Hematopoietic multipotent progenitor cell treated with erythropoietin and hydrocortisone succinate and interleukin-3 and kit ligand, for 8 days (in vitro differentiated cells): ENCODE measurements at places on chromosomes 5 and 9.

- no peak for DNase-seq
These were observed 8.4 kb downstream of the EEIG1 start for GRCh38 chr9:127972236-127972871.

DNA sequence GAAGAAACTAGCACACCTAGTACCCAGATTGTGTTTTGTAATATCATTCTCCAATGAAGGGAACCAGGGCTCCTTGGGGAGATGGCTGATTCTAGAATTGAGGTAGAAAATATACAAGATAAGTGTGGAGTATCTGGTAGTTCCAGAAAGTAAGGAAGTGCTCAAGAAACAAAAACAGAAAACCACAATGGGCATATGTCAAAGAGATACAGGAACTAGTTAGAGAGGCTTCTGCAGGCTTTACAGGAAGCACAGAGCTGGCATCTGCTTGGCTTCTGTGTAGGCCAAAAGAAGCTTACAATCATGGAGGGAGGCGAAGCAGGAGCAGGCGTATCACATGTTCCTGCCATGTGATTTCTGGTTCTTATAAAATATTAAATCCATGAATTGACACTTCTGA is 105.7 kb upstream of the TMEM161B start:
- no peak for DNase-seq

DNA sequence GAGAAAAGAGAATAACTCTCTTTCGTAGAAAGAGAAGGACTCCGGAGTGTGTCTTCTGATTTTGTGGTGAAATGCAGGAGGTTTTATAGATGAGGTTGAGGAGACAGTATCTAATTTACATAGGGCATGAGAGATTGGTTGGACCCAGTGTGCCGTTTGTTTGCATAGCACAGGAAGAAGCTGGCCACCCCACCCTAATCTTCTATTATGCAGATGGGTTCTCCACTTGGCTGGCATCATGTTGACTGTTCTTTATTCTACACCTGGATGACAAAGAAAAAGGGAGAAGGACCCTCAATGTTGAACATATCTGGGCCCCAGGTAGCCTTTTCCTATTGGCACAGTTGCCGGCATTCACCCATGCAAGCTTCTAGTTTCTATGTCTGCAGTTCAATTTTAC is 23.2 kb upstream of the MINAR2 start:
- no peak for DNase-seq

GRCh38 chr5:172173564-172174153 is 14.4 kb downstream of the STK10 start:
- peak; percentile 42 for DNase-seq

- no peak for DNase-seq
These were observed 227.5 kb downstream of the CACNA1B start for GRCh38 chr9:138105123-138105415.

- DNase-seq = no peak
These were observed 46.6 kb upstream of the TNC start for GRCh38 chr9:115164511-115164974.

- DNase-seq = peak; percentile 74
These were observed 36.7 kb downstream of the MTREX start for GRCh38 chr5:55344392-55344992.

DNA sequence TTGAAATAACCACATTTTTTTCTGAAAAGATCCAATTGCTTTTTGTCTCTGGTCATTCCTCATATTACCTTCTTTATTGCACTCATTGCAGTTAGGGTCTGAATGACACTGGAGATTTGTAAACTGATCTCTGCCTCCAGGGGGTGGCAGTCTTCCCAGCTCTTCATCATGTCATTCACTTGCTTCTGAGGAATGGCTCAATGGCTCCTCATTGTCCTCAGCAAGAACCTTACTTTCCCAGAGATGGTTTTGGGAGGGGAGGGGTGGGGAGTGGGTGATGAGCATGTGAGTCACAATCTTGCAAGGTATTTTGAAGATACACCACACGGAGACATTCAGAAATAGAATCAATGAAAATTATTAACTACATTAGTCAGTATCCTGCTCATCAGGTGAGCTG is 159.8 kb upstream of the GAS1 start:
- DNase-seq = peak; percentile 2

DNA sequence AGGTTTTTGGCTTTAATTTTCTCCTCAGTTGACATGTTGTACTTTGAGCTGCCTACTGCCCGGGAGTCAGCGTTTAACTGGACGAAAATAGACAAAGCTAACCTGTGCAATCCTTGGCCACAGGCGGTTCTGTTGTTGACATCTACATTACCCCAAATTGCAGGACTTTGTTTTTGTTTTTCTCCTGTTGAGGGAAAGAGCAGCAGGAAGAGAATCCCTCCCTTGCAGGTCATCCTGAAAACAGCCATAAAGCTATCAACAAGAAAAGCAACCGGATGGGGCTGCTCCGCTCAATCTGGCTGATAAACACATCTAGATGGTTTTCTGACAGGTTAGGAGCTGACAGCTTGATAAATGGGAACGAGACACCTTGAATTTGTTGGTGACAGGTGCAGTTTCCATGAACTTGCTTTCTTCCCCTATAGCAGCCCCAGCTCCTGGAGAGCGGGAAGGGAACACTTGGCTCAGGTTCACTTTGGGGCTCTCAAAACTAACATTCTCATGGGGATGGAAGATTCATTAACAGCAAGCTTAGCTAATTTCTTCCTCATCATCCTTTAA is 331.5 kb downstream of the SLIT3 start:
- DNase-seq = no peak

DNA sequence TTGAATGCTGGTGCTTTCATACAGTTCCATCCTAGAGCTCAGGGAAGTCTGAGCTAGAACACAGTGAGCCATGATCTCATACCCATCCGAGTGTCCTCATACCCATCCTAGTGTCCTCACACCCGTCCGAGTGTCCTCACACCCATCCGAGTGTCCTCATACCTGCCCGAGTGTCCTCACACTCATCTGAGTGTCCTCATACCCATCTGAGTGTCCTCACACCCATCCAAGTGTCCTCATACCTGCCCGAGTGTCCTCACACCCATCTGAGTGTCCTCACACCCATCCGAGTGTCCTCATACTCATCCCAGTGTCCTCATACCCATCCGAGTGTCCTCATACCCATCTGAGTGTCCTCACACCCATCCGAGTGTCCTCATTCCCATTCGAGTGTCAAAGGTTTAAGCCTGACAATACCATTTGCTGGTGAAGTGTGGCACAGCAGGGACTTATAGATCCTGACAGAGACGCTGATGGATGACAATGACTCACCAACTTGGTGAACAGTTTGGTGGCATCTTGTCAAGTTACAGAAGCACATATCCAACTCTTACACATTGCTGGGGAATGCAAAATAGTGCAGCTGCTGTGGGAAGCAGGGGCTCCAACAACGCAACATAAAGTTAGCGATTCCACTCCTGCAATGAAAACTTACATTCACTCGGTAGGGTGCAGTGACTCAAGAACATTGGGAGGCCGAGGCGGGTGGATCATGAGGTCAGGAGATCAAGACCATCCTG is 77.0 kb upstream of the COL5A1 start:
- no peak for DNase-seq

DNA sequence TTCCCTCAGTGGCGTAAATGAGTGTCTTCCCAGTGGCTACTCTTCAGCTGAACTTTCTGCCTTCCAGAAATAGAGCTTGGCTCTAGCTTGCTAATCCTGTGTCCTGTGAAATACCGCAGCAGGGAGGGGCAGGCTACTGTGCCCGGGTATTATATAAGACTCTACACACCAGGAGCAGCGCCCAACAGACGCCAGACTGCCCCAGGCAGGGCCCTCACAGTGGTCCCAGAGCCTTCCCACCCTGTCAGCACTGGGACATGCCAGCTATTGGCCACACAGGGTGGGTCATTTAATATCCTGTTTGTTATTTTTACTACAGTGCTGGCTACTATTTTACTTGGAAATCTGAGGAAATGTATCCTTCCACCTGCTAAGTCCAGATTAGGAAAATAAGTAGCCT is 121.0 kb downstream of the FEM1C start:
- no peak for DNase-seq

DNA sequence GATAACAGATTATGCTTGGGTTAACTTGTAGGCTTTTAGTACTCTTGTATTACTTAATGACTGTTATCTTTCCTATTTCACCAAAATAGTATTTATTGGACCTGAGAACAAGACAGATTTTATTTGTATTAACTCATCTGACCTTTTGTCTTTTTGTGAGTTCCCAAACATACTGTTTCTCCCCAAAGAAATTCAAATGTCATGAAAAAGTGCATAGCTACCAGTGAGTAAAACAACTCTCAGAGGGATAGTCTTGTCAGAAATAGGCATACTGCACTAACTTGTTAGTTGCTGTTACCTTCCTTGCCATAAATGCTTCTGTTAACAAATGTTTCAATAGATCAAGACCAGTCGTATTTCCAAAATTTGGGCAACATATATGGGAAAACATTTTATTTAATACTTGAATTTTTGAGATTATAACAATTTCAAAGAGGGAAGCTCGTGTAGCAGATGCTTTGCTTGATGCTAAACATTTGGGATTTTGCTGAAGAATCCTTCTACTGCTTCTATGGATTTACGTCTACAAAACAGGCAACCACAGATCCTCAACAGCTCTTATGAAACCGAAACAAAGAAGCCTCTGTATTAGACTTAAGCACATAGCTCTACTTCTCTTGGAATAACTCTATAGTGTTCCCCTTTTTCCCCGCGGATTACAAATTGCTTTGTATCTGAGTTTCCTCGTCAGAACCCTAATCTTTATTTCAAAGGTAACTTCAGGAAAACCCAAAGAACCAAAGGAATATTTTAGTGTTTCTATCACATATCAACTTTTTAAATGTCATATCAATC is 248.8 kb downstream of the MCTP1 start:
- DNase-seq = no peak

- DNase-seq = peak; percentile 71
These were observed 22.1 kb upstream of the STXBP1 start for GRCh38 chr9:127589955-127590370.

- no peak for DNase-seq
These were observed 101.4 kb upstream of the SMARCA2 start for GRCh38 chr9:1913631-1914330.

DNA sequence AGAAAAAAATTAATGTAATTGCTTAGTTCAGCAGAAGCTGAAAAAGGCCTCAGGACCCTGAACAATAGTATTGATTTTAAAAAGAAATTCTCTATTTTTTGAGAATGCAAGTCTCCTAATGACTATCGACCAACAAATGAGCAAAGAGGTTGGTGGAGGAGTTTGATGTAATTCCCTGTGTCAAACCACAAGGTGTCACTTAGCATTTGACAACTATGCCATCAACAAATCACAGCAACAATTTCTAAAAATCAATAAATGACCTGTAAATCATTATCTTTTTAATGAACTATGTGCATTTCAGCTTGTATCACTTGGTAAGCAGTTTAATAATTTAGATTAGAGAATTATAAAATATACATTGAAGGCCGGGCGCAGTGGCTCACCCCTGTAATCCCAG is 133.7 kb downstream of the PRELID2 start:
- DNase-seq = no peak
